Muscle of arm (tissue), 14 donors: ENCODE measurements at places on chromosomes 7 and 10.

DNA sequence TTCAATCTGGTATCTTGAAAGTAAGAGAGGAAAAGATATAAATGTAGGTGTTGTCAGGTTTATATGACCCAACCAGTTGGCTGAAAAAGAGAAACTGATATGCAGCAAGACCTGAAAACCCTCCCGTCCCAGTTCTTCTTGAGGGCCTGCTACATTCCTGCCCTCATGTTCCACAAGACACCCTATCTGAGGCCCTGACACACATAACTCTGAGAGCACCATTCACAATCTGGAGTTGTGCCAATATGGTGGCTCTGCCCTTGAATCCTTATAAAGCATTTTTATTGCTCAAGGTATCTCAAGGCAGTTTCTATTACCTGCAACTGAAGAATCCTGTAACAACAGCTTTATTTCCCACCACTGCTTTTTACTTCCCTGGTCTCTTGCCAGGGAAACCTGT is 17.0 kb downstream of the XPNPEP1 start:
- DNase-seq = no peak

DNA sequence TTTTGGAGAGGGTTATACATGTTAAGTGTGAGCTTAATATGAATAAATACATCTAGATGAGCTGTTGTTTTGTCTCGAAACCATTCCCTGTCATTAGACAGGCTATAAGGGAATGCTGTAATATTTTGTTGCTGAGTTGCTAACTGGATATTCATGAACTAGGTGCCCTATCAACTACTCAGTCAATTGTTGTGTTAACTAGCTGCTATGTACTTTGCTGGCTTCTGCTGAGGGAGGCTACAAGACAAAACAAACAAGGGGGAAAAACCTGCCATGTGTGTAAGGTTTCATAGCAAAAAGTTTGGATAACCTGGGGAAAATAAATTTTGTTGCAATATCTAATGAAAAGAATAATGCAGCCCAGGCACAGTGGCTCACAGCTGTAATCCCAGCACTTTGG is 110.4 kb downstream of the CSTF2T start:
- DNase-seq = no peak

GRCh38 chr7:116951366-116952292 is 1.7 kb upstream of the ST7 start:
- DNase-seq = no peak

DNA sequence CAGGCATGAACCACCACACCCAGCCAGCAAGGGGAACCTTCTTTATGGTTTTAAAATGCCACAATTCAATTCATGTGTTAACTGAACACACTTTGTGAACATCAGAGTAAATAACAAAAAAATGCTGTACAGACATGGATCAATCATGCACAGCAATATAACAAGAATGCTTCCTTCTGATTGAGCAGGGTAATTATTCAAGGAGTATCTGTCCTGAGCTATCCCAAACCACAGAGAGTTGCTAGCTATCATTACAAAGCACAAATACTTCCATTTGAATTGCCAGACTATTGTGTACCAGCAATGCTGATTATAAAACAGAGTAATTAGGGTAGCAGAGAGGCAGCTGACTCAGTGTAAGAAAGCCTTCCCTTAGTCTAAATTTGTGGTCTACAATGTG is 11.3 kb upstream of the RHOBTB1 start:
- no peak for DNase-seq

DNA sequence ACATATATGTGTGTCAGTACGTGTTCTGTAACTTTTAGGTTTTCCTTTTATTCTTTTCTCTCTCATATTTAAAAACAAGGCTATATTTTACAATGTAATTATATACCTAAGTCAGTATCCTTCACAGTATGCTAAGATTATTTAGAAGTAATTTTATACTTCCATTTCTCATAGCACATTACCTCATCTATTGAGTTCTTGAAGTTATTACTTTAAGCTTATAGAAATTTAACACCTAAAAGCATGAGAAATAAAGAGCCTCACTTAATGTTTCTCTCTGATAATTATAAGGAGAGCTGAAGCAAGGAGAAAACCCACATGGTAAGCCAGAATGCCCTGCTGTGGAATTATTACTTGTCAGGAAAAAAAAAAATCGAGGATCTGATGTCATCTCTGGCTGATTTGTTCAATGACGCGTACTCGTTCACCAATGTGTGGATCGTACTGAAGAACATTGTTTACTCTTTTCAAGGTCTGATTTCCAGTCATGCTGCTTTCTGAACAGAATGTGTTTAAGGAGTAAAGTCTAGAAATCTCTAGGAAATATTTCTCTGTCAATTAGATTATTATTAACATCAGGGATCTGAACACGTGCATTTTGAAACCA is 21.9 kb downstream of the CACNB2 start:
- no peak for DNase-seq

- no peak for DNase-seq
These were observed 2.6 kb downstream of the COX19 start for GRCh38 chr7:972676-973309.

DNA sequence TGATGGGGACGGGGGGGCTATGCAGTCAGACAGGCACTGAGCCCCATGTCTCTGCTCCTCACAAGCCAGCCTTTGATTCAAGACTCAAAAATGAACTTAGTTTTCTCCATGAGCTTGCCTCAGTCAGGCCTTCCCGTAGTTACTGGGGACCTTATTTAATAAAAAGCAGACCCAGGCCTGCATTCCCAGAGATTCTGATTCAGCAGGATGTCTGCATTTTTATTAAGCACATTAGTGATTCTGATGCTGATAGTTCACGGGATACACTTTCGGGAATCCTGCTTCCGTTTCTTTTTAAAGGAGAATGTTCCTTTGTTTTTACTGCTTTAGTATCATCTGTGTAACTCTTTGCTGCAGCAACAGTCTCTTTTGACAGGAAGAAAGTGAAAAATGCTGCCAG is 28.3 kb upstream of the PLPP4 start:
- DNase-seq = peak; percentile 7

DNA sequence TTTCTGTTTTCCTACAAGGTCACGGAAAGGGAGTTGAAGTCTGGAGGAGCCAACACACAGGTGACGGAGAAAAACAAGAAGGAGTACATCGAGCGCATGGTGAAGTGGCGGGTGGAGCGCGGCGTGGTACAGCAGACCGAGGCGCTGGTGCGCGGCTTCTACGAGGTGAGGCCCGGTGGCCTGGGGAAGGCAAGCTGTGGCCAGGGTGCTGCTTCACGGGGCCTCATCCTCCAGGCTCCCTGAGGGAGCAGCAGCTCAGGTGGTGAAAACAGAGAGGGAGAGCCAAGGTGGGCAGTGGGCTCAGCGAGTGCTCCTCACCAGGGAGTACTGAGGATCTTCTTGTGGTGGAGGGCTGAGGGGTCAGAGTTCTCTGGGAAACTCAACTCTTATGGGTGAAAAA is 32.5 kb upstream of the STK17A start:
- DNase-seq = no peak

DNA sequence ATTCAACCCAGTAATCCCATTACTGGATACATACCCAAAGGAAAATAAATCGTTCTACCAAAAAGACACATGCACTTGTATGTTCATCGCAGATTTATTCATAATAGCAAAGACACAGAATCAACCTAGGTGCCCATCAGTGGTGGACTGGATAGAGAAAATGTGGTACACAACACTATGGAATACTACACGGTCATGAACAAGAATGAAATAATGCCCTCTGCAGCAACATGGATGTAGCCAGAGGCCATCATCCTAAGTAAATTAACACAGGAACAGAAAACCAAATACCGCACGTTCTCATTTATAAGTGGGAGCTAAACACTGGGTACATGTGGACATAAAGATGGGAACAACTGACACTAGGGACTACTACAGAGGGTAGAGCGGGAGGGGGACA is 120.4 kb downstream of the MICU1 start:
- no peak for DNase-seq

DNA sequence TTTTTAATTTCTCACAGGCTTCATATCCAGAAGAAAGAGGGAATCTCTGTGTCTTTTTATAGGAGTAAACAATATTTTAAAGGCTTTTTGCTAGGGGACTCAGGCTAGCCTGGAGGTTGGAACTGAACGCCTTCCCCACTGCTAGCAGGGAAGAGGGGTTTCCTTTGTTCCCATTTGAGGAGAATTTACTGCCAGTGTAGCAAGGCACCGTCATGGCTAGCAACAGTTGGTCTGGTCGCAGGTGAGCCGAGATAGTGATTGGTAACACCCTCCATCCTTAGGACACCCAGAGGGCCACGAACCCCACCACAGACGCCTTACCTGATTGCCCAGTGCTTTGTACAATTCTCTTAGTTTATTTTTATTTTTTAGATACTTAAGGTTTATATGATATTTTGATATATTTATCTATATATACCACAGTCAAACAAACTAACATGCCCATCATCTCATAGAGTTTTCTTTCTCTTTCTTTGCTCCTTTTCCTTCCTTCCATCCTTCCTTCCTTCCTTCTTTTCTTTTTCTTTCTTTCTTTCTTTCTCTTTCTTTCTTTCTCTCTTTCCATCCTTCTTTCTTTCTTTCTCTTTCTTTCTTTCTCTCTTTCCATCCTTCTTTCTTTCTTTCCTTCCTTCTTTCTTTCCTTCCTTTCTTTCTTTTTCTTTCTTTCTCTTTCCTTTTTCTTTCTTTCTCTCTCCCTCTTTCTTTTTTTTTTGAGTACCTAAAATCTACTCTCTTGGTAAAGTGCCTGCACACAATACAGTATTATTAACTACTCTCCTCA is 219.0 kb upstream of the AKR1E2 start:
- no peak for DNase-seq

GRCh38 chr10:12162927-12163326 is 32.8 kb downstream of the NUDT5 start:
- no peak for DNase-seq

DNA sequence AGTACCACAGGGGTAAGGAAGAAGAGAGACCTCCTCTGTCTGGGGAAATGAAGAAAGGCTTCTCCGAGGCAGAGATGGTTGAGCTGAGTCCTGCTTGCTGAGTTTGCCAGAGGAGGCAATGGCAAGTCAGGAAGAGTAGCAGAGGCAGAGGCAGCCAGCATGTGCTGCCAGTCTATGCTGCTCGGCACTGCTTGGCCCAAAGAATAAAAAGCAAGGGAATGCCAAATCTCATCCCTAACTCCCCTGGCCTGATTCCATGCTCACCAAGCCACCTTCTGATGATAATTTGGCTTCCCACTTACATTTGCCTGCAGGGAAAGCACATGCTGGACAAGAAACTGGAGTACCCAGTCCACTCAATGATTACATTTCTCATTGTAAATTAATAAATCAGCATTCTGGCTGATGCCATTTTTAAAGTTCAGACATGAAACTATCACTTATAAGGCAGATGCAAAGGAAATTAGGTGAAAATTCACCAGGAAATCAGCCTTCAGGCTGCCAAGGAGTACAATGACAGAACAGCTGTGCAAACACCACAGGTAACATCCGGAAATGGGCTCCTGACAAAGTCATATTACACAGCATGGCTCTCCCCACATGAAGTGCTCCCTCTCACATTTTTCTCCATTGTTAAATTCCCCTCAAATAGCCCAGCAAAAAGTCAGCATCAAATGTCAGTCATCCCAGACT is 245.9 kb downstream of the MTERF1 start:
- no peak for DNase-seq

DNA sequence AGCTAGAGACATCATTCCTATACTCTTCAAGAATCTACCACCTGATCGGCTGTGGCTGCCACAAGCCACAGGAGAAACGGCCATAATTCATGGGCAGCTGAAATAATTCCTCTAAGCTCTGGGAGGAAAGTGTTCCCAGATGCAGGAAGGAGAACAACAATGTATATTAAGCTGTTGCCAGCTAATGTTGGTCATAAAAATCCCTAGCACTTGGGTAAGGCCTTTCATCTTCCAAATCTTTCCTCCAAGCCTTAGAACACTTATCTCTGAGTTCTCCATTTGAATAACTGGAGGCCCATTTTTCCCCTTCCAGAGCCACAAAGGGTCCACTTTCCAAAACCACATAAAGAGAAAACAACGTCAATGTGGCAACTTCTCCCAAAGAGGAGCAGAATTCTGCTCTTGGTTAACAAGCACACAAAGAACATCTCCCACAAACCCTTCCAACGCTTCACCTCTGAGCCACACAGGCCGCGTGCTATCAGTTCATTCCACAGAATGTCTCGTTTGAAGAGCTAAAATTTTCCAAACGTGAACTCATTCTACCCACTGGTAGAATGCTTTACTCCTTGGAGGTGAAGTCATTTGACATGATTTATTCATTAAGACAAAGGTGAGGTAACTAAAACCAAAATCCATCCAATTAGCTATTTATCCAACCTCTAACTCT is 11.2 kb downstream of the KCNMA1 start:
- no peak for DNase-seq

DNA sequence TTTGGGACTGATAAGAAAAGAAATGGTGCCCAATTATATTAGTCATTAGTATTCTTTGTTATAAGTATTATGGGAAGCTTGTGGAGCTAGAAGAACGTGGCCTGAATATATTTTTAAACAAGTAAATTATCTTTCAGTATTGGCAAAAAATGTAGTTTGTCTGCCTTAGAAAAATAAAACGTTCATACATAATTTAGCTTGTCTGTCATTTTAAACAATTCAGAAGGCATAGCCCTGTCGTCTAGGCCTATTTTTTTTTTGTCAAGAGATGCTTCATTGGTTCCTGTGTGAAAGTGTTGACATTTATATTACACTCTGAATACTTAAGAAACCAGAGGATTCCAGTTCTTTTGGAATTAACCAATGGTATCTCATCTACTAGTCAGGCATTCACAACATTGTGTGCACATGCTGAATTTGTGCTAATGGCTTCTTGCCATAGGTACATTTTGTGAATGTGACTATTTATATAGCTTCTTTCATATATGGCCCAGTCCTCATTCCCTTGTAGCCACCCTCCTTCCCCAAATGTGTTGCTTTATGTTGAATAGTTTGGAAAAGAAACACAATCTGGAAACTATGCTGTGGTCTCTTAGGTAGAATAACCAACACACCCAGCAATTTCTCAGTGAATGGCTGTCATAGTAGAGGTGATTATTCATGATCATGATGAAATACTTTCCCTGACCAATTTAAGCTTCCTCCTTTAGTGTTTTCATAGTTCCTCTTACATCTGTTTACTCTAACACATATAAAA is 435.8 kb downstream of the EXOC4 start:
- no peak for DNase-seq

- no peak for DNase-seq
These were observed 127.0 kb downstream of the ATE1 start for GRCh38 chr10:121800831-121801230.

GRCh38 chr7:149644754-149645153 is 128.6 kb downstream of the ZNF467 start:
- DNase-seq = no peak

DNA sequence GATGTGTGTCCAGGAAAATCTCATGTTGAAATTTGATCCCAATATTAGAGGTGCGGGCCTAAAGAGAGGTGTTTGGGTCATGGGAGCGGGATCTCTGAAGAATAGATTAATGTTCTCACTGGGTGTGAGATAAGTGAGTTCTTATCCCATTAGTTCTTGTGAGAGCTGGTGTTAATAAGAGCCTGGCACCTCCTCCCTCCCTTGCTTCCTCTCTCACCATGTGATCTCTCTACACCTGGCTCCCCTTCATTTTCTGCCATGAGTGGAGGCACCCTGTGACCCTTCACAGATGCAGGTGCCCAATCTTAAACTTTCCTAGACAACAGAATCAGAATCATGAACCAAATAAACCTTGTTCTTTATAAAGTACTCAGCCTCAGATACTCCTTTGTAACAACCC is 19.5 kb downstream of the MTPN start:
- DNase-seq = no peak
